Left colon (tissue), 2 donors: ENCODE measurements at places on chromosomes 7 and 10.

DNA sequence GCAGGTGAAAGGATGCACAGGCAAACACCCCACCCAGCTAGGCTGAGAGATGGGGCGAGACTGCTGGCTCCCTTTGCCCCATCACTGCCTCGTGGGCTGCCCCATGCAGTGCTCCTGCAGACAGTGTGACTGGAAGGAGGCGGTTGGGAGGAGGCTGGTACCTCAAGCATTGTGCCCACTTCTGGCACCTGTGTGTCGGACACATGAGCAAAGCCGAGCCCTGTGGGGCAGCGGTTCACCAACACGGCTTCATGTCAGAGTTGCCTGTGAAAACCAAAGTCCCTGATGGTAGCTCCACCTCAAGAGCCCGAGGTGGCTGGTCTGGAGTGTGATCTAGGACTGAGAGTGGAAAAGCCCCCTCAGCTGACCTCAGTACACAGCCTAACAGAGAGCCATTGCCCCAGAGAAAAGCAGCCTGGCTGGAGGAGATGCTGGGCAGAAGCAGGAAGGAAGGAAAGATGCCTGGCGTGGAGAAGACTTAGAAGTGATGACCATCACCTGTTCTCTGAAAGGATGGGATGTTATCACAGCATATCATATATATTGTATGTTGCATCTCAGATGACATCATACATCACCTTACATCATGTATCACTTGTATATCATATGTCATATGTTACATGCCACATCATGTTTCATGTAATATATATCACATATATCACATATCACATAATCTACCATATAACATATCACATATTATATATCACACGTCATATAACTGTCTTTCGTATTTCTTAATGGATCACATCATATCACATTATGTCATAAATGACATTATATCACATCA, 75.6 kb downstream of the ADCY1 start:
- DNase-seq: no peak

GRCh38 chr7:150745086-150745485, 7.9 kb downstream of the GIMAP5 start:
- no peak for DNase-seq

GRCh38 chr7:11615174-11615573, 216.8 kb downstream of the THSD7A start:
- no peak for DNase-seq

- DNase-seq: peak; percentile 67
Observed at GRCh38 chr10:33334805-33335550, 511 bp upstream of the NRP1 start.

- DNase-seq: no peak
Observed at GRCh38 chr7:136078630-136079029, 101.5 kb upstream of the MTPN start.

DNA sequence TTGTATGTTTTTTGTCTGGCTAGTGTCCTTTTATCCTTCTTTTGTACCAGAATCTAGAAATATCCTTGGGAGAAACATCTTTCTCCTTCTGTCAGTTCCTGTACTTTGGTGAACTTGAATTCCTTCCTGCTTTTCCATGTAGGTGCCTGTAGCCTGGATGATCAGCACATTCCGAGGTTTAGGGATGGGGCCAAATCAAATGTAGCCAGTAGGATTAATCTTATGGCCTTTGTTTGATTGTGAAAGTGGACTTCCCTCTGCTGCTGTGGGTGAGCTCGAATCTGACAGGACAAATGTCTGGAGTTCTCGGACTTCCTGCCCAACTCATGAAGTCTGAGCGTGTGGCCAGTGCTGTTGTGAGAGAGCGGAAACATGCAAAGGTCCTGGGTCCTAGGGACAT, 33.2 kb upstream of the NAMPT start:
- no peak for DNase-seq

DNA sequence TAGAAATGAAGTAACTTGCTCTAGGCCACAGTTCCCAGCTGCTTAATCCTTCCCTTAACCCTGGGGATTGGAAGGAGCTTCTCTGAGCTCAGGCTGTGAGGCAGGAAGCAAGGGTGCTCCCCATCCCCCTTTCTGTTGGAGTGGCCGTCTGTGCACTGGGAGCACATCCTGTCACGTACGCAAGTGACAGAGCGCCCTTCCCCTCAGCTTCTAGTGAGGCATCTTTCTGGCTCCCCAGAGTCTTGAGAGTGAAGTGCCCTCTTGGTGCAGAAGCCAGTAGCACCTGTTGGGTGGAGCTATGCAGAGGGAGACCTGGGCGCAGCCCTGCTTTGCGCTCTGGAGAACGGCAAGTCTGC, 47.8 kb downstream of the SHH start:
- no peak for DNase-seq

DNA sequence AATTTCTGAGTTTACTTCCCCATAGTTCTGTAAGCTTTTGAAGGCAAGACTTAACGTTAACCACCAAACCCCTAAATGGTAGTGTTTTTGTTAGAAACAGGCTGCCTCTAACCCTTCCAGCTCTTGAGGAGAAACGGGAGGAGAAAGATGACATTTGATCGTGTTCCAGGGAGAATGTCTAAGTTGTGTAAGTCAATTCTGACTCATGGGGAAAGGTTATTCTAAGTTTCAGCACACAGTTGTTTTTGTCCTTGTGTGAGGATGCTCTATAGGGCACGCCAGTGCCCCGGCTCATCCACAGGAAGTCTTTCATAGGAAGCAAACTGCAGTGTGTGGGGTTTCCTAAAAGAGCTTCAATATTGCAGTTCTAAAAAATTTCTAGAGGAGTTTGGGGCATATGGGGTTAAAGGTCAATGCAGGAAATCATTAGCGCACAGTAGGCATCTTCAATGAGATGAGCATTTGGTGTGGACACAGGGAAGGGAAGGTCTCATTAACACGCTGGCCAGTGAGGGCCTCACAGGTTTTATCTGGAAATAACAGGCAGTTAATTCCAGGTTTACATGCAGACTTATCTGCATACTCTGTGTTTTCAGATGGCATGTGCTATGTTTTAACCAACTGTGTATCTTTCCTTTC, 638.2 kb upstream of the IGFBP3 start:
- no peak for DNase-seq

GRCh38 chr10:63515002-63515763, 6.0 kb upstream of the REEP3 start:
- no peak for DNase-seq

GRCh38 chr7:81158189-81158588, 239.3 kb upstream of the SEMA3C start:
- no peak for DNase-seq

- no peak for DNase-seq
Observed at GRCh38 chr7:139936760-139937310, 107.8 kb downstream of the TBXAS1 start.

- DNase-seq: no peak
Observed at GRCh38 chr7:102044984-102045673, 227.7 kb downstream of the CUX1 start.

GRCh38 chr10:4515721-4516120, 310.3 kb upstream of the AKR1E2 start:
- no peak for DNase-seq

DNA sequence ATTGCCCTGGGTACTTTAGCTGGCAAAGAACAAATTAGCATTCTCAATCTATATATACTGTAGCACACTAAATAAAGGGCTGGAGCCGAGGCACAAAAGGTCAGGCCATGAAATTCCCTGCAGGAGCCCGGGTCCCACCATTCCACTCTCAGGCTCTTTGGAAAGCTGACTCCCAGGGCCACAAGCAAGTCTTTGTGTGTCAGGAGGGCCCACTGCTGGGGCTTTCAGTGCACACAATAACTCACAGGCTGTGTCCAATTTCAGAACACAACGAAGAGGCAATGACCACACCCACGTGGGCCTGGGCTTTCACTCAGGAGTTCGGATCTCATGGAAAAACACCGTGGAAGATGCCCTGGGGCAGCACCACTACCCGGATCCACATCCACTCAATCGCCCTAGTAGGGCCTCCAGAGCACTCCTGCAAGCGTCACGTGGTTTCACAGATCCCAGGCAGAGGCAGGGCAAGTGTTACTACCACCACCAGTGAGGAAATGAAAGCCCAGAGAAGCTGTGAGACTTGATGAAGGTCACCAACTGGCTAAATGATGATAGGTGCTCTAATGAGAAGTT, 60.3 kb downstream of the COBL start:
- DNase-seq: peak; percentile 51

DNA sequence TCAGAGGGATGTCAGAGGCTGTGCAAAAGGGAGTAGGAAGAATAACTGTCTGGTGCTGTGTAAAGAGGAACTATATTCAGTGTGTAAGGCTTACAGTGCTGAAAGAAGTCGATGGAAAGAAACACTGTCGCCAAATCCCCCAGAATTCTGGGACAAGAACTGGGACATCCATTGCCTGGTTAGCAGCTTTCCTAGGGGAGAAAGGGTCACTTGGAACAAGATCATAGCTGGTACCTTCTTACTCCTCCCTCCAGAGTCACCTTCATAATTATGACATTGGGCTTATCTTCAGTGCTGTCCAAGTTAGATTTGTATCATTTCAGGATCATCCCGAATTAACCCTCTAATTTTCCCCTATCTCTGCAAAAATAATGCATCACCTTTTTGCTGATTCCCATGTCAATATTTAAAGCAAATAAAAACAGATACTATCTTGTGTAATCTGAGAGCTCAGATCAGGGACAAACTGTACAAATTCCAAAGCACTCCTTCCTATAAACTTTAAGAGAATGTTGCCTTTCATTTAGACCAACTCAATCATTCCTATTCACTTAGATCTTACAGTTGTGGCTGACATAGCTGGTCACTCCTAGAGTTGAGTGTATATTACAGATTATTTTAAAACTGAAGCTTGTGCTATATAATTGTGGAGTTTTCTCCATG, 96.5 kb downstream of the DNAH11 start:
- no peak for DNase-seq

- no peak for DNase-seq
Observed at GRCh38 chr7:87797798-87798403, 78.3 kb downstream of the SLC25A40 start.

DNA sequence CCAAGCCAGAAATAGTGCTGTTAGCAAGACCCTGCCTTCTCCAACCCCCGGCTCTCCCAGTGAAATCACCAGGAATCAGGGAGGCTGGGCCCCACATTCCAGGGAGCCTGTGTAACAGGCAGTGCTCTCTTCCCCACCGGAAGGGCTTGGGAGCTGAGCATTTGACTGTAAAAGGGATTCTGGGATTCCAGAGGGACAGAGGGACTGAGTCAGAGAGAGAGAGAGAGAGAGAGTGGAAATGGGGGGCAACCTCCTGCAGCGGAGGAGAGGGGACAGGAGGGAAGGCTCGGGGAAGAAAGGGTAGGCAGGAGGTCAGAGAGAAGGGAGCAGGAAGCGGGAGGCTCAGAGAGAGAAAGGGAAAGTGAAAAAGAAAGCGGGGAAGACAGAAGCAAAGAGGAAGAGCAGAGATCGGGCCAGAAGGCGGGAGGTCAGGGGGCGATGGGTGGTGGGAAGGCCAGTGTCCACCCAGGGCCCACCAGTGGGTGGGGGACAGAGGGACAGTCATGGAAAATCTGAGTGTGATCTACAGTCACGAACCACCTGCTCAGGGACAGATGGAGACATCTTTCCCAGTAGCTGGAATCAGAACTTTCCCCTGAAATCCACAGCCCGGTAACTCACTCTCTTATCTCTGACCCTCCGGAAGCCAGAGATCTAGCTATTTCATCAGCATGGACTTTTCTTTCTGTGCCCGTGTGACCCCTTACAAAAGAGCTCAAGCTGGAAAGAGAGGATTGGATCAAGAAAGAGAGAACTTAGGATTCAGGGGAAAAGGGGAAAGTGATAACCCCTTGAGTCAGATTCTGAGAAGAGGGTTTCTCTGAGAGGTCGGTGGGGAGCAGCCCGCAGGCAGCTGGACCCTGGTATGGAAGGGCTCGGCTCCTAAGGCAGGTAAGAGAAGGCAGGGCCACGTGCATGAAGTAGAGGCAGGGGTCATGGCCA, 4.6 kb upstream of the SERPINE1 start:
- DNase-seq: peak; percentile 27

- DNase-seq: no peak
Observed at GRCh38 chr7:132932296-132933071, 149.4 kb downstream of the CHCHD3 start.

- no peak for DNase-seq
Observed at GRCh38 chr10:29642990-29643389, 8.2 kb upstream of the SVIL start.

DNA sequence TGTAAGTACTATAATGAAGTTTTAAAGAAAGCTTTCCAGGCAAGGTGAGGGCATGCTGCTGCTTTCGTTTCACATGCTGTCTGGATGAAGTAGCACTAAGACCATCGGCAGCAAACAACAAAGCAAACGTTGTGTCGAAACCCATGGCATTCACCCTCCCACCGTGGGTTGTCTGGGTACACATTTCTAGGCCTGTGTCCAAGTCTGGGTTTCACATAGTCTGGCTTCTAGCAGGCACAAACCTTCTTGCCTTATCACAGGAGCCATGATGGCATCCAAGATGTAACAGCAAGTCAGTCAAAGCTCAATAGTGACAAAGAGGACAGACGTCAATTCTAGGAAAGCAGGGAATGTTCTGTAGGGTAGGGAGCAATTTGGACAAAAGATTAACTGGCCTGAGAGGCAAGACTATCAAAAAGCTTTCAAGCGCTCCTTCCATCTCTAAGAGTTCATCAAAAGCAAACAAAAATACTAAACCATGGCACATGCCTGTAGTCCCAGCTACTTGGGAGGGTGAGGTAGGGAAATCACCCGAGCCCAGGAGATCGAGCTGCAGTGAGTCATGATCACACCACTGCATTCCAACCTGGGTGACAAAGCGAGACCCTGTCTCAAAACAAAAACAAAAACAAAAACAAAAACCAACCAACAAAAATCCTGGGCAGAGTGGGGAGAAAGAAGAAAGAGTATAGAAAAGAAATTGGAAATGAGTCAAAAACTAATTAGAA, 42.7 kb downstream of the PAXIP1 start:
- DNase-seq: no peak

DNA sequence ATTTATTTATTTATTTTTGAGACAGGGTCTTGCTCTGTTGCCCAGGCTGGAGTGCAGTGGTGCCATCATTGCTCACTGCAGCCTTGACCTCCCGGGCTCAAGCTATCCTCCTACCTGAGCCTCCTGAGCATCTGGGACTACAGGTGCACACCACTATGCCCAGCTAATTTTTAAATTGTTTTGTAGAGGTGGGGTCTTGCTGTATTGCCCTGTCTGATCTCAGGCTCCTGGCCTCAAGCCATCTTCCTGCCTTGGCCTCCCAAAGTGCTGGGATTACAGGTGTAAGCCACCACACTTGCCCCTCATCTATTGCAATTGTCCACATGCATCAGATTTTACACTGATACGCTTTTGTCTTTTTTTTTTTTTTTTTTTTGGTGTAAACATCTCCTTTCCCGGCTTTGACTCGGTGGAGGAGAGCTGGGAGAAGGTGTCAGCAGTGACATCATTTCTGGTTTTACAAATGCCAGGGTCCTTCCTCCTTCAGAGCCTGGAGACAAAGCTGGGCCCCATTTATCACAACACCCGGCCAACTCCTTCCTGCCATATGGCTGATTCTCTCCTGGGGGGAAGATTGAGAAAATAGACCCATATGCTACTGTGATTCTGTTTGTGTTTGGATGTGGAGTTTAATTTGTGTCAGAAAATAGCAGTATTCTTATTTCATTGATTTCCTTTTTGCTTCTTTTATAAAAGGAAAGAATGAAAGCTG, 61.3 kb downstream of the GALNT17 start:
- DNase-seq: no peak
